Posterior cingulate gyrus (tissue), 11 donors: ENCODE measurements at places on chromosomes 4 and X.

GRCh38 chr4:139961344-139961946 lies 192.5 kb downstream of the MAML3 start:
- no peak for DNase-seq

GRCh38 chrX:118682258-118683014 lies 45.0 kb upstream of the IL13RA1 start:
- no peak for DNase-seq

- no peak for DNase-seq
Measured at GRCh38 chrX:42422961-42423360, 355.0 kb downstream of the PPP1R2C start.

DNA sequence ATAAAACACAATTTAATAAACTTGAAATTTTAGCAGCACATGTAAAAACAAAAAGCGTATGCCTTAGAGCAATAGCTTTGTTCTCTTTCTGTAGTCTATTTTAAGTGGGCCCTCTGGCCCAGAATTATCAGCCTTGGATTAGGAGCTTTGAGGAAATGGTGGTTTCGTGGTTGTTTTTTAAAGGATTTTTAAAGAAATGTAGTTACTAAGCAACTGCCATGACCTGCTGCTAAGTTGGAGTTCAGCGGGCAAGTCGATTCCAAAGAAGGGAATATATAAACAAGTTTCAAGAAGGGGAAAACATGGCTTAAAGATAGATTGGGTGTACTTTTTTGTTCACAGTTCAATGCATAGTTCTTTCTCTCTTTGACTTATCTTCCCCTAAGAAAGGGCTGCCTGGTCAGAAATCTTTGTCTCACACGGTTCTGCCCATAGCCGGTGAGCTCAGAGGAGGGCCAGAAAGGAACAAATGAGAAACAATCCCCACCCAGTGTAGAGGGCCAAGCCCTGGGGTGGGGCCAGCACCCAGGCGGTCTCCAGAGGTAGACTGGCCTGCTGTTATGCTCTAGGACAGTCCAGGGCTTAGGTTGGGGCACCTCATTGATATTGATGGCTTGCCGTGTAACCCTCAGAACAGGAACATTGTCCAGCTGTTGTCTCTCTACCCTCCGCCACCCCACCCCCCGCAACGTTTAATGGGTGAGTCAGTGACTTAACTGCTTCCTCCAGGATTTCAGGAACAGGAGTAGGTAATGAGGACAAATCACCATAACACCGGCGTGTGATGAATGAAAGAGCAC lies 32.5 kb downstream of the DLG3 start:
- no peak for DNase-seq

DNA sequence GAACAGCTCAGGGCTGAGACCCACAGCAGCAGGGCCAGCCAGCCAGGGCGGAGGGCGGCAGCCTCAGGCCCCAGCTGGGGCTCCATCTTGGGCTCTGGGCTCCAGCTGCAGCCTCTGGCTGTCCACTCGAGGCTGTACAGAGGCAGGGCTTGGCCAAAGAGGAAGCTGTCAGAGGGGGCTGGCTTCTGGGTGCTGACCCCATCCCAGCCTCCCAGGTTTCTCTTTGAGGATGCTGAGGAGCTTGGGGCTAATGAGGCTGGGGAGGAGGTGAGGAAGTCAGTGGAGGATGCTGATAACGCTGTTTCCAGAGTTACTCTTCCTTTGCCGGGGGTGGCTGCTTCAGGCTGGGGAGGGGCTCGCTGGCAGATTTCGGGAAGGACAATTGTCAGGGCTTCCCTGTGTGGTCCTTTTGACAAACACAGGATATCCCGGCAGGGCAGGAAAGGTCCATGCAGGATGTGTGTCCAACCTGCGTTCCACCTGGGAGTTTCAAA lies at the start of gene DIPK2B:
Gene DIPK2B, minus strand, starts transcription at position 136 of the 494 bp plus-strand sequence. Its CDS starts 50 bp downstream, at position 86.
- DNase-seq = no peak

DNA sequence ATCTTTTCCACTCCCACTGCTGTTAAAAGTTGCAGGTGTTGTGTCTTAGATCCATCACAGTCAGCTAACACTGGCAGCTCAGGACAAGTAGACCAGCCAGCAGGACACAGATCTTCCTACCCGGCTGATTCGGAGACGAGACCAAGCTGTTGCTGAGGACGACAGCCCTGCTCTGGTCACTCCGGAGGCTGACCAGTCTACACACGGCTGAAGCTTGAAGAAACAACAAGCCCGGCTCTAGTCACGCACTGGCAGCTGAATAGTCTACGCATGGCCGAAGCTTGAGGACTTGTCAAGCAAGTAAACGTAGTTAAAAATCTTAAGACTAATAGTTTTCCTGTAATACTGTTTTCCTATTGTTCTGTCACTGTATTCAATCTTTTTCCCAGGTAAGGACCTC lies 1.8 kb downstream of the ACOX3 start:
- DNase-seq = no peak

DNA sequence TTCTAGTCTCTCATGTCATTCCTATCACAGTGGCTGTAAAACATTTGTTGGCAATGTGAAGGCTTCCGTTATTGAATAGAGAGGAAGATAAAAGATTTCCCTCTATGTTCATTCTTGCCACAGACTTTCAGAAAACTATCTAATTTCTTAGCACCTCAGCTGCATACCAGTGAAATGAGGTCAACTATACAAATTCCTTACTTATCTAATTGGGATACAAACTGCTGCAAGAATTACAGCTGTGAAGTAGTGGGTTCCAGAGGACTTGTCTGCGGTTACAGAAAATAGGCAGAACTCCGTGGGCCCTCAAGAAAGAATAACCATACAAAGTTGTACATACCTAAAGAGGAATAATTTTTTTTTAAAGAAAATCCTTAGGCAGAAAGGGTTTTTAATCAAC lies 175.8 kb downstream of the PPP1R2C start:
- DNase-seq = no peak

DNA sequence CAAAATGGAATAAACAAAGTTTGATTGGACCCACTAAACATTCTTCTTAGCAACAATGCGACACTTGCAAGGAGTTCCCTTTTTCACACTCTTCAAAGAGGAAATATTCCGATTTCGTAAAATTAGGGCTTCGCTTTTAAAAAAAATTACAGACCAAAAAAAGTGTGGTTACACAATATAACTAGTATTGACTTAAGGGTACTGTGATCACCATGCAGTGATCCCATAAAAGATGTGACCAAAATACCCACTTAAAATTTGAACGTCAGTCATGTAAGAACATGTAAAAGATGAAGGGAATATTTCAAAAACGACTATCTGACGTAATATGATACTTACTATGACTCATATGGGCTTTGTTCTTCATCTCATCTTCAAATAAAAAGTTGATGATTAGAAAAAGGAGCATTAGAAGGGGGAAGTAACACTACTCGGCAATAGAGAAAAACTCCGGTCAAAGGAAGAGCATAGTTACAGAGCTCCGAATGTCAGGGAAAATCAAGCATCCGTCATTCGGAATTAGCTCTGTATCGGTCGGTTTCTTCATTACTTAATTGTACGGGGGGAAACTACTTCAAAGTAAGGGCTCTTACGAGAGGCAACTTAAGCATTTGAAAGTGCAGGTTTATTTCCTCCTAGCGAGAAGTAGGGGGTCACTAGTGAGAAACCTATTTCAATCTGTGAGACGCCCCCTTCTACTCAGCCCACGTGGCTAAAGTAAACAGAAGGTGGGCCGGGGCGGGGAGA lies 1.3 kb upstream of the TET2 start:
- DNase-seq = no peak

- DNase-seq = no peak
Measured at GRCh38 chrX:46770817-46771163, 11.9 kb upstream of the SLC9A7 start.

- no peak for DNase-seq
Measured at GRCh38 chr4:94743838-94744237, 13.9 kb upstream of the BMPR1B start.

DNA sequence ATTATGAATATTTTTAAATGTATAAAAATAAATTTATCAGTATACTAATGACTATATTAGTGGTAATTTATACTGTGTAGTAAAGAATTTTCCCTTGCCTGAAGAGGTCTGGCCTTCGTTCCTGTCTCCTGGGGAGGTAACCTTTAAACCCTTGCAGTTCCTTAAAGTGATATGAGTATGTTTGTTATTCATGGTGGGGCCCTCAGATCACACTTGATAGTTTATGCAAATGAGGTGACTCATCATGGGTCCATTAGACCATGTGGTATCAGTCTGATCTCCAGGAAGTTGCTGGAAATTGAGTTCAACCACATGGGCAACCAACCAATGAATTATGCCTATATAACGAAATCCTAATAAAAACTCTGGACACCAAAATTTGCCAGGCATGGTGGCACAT lies 904.1 kb downstream of the RPA4 start:
- DNase-seq = no peak

DNA sequence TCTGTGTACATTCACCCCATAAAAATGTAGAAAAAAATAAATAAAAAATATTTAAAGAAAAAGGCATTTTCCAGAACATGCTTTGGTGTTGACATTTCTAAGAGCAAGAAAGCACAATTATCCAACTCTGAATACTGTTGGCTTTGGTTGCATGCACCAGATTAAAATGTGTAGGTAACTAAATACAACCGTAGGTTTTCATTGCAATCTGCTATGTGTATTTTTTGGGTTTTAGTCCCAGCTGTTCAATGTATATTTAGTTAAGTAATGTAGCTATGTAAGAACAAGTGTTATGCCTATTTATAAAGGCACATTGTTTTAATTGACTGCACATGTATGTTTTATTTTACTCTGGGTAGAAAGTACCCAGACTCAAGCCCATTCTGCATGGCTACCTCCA lies 108.1 kb upstream of the PAQR3 start:
- no peak for DNase-seq

GRCh38 chrX:9865804-9866472 lies 79.7 kb downstream of the SHROOM2 start:
- no peak for DNase-seq

- DNase-seq = no peak
Measured at GRCh38 chrX:78064152-78064551, 39.9 kb upstream of the PGK1 start.

GRCh38 chr4:132593717-132594400 lies 555.2 kb upstream of the PCDH10 start:
- no peak for DNase-seq

- DNase-seq = no peak
Measured at GRCh38 chr4:126637706-126638105, 995.1 kb upstream of the INTU start.

- DNase-seq = no peak
Measured at GRCh38 chrX:32408389-32408788, 803.0 kb downstream of the DMD start.

GRCh38 chr4:185222598-185222997 lies 13.2 kb downstream of the SNX25 start:
- no peak for DNase-seq

GRCh38 chr4:21976166-21976565 lies 27.6 kb upstream of the KCNIP4 start:
- peak; percentile 71 for DNase-seq

- no peak for DNase-seq
Measured at GRCh38 chrX:84219551-84219950, 31.6 kb upstream of the RPS6KA6 start.

- no peak for DNase-seq
Measured at GRCh38 chr4:20423420-20423819, 171.7 kb downstream of the SLIT2 start.

- DNase-seq = no peak
Measured at GRCh38 chrX:71650333-71650969, 16.9 kb upstream of the LOC101059915 start.

- no peak for DNase-seq
Measured at GRCh38 chrX:80602036-80602860, 182.0 kb downstream of the TENT5D start.

DNA sequence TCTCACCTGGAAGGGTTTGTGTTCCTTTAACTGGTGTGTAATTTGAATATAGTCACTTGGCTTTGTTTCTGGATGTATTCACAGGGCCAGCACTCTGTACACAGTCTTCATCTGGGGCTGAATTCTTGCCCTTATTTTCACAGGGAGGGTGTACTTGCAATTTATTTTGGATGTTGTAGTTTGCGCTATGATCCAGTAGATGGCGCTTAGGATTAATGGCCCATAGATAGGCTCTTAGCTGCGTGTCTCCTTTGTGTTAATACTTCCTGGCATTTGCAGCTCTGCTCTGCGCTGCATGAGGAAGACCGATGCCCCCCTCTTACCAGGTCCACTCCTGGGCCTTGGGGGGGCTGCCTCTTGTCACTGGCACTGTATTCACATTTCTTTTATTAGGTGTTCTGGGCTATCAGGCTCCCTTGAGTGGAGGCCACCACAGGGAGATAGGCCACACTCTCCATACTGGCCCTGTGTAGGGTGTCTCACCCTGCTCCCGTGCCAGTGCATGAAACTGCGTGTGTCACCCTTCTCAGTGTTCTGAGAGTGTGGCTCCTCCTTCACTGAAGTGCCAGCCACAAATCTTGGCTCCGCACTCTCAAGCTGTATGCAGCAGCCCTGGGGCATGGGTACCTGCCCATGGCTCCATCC lies 562.2 kb downstream of the ZIC3 start:
- no peak for DNase-seq

- DNase-seq = no peak
Measured at GRCh38 chrX:29826742-29827141, 388.6 kb upstream of the MAGEB2 start.

- DNase-seq = no peak
Measured at GRCh38 chrX:13091111-13091765, 46.8 kb upstream of the FAM9C start.

- DNase-seq = no peak
Measured at GRCh38 chr4:37687681-37688080, 1.5 kb upstream of the RELL1 start.

DNA sequence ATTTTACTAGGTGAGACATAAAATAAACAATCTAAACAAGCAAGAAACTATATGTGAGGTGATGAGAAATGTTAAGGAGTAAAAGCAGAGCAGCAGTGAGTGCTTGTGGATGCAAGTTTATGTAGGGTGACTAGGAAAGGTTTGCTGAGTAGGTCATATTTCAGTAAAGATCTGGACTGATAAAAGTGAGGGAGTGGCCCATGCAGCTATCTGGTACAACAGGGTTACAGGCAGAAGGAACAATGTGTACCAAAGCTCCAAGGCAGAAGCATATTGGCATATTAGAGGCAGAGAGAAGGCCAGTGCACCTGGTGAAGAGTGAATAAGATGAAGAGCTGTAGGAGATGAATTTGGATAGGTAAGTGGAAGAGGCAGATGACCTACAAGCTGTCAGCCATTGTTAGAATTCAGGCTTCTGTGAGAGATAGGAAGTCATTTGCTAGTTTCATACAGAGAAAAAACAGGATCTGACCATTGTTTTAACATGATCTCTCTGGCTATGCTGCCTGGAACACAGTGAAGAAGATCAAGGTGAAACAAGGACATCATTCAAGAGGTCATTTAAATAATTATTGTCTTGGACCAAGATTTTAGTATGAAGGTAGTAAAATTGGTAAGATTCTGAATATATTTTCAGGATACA lies 274.6 kb downstream of the ANKRD50 start:
- no peak for DNase-seq

GRCh38 chr4:53932796-53933610 lies 131.4 kb downstream of the CHIC2 start:
- no peak for DNase-seq

GRCh38 chr4:26583538-26583864 lies 383 bp upstream of the TBC1D19 start:
- DNase-seq = no peak

DNA sequence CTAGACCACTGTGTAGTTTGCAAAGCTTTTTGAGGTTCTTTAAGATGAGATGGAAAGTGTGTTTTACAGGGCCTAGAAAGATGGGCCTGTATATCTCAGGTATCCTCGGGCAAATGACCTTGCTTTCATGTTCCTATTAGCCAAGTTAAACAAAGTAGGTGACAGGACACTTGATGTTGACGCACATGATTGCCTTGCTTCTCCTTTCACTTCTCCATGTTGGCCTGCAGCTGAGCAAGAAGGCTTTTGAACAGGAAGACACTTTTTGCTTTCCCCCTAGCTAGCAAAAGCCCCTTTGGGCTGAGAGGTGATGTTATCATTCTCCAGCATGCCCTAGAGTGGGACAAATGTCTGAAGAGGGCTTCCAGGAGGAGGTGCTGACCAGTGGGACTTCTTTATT lies 202.1 kb downstream of the GPC3 start:
- DNase-seq = no peak
